ENCODE measurements at places on chromosomes 2 and 18.

GRCh38 chr2:120831891-120832290, 96.2 kb downstream of the GLI2 start:
- no peak for DNase-seq

DNA sequence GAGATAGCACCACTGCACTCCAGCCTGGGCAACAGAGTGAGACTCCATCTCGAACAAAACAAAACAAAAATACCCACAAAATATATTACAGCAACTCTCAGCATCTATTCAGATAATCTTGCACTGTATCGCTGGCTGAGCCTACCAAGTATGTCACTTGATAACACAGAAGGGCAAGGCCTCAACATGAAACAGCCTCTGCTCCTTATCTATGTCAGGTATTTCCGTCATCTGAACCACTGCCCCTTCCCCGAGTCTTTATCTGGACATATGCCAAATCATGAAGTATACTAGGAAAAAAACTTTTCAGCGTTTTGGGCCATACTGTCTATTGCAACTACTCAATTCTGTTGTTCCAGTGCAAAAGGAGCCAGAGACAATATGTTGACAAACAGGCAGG, 17.7 kb downstream of the PDIA6 start:
- no peak for DNase-seq

DNA sequence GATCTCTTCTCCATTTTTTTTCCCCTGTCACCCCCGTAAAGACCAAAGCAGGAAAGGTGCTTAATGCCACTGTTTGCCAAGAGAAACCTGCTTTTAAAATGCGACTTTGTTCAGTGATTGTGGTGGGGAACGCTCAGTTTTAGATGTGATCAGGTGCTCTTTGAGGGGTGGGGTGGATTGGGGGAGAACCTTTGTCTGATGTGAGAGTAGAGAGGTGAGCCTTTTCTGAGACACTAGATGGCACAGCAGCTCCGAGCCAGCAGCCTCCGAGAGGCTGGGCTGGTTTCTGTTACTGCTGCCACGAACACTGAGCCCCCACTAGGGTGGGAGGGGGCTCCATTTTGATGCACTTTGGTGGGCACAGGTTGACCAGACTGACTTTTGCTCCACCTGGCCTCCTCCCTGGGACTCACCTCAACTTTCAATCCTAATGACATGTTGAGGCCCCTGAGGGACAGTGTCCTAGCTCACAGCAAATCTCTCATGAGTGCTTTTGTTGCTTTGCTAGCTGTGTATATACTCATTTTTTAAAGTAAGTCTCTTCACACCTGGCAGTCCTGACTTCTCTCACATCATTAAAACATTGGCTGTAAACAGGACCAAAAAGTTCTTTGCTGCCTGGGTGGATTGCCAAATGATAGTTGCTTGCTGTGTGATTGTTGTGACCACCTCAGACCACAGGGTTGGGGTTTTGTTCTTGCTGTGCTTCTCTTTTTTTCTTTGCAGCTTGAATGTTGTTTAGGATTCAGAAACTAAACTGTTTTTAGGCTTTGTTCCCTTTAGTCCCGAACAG, 98.2 kb upstream of the MAP3K20 start:
- DNase-seq = peak; percentile 37

DNA sequence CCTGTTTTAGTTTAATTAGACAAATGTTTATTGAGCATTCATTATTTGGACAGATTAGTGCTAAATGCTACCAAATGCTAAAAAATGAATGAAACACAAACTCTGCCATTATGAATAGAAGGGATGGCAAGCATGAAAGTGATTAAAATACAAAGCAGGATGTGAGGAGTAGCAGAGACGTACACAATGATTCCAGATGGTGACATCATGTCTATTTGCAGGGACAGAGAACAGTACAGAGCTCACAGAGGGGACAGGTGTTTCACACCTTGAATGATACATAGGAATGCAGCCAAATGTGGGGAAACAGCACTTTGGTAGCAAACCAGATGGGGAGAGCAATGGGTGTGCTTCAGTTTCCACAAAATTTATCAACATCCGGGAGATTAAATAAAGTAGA, 76.3 kb downstream of the CD226 start:
- no peak for DNase-seq

GRCh38 chr2:240174496-240174895, 34.0 kb upstream of the OTOS start:
- no peak for DNase-seq

- DNase-seq = no peak
Observed at GRCh38 chr2:46848447-46848846, 67.2 kb downstream of the MCFD2 start.

- no peak for DNase-seq
Observed at GRCh38 chr2:61006486-61007105, 10.9 kb upstream of the PEX13 start.

DNA sequence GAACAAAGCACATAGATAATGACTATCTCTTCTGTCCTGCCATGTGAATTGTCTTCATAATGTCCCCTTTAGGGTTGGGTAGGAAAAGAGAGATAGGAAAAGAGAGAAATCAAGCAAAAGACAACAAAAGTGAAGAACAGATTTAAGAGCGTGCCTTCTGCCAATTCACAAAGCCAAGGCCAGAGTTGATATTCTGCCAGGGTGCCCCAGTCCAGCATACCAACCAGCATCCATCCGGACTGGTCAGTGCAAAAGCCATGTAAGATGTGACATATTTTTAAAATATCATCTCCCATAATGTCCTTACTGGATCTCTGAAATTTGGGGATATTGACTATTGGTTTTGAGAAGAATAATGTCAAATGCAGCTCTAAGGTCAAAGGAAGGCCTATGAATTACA, 35.7 kb upstream of the KLF7 start:
- DNase-seq = no peak

DNA sequence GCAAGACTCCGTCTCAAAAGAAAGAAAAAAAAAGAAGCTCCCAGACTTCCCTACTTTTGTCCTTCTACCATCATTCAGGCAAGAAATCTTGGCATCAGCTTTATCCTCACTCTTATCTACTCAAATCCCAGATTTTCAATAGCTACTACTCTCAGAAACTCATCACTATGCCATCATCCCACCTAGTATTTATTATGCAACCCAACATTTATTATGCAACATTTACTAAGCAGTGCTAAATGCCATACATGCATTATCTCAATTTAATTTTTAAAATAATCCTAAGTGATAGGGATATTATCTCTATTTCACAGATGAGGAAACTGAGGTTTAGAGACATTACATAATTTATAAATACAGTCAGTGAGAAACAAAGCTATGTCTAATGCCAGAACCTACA, 4.1 kb downstream of the USP37 start:
- no peak for DNase-seq

- DNase-seq = no peak
Observed at GRCh38 chr2:223925106-223925505, 20.0 kb downstream of the WDFY1 start.

DNA sequence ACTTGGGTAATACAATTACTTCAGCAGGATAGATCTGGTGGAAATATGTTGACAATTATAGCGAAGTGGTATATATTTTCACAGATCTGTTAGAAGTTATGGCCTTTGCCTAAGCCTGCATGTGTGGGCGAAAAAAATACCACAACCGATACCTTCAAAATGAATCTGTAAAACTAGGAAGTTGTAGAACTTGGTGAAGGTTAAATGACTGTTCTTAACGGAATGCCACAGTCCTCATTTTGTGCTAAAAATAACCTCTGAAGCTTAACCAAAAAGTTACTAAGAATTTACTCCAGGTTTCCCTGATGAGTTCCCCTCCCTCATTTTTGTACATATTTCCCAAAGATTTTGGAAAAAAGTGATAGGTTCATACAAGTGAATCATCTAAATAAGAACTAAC, 550.7 kb downstream of the THSD7B start:
- DNase-seq = no peak

DNA sequence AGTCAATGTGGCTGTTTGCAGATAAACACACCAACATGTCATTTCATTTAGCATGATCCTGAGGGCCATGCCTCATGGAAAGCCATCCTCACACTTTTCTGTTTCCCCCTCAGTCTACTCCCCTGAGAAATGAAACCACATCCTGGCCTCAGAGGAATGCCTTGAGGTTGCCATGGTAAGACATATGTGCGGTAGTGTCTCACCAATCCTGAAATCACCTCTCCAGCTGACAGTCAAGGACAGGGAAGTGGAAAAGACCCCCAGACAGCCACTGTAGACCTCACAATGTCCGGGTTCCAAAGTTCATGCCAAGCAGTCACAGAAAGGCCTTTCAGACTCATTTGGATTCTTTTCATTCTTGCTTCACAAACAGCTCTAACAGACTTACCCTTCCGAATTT, 175.2 kb upstream of the PKDCC start:
- no peak for DNase-seq

DNA sequence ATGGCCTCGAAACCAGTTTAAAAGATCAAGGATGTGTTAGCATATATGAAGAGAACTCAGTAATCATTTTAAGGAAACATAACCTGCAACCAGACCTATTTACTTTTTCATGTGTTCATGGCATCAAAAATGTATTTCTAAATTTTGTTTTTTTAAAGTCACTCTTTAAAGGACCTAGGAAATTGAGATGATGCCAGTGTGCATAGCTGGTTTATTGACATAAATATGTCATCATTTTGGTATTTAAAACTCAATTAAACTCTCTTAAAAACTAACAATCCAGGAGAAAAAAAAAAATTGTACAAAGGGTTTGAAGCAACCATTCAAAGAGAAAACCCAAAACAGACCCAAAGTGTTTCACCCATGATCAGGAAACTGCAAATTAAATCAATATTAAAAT, 198.9 kb upstream of the RND3 start:
- DNase-seq = no peak

DNA sequence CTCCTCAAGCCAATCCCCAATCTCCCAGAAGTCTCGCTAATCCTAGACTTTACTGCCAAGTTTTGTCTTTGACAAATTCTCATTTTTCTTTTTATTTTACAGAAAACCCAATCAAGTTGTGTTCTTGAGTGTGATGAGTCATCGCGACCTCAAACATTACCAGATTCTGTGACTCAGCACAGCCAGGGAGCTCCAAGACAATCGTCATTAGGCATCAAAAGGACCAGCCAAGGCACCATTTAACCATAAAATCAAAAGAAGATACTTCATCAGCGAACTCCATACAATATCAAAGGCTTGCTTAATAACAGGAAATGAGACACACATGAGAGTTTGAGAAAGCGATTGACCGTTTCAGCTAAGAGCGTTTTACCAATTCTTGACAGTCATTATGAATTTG, 146.2 kb upstream of the AGAP1 start:
- DNase-seq = no peak
